NCI-H524 treated with DMSO at 0.1 percent for 48 hours (cell line): ENCODE measurements at places on chromosomes 11 and 22.

- peak; percentile 6 for DNase-seq
Observed at GRCh38 chr11:95592471-95592870, 197.1 kb downstream of the FAM76B start.

GRCh38 chr22:35606916-35607315, 10.2 kb downstream of the MB start:
- DNase-seq, result no peak

- no peak for DNase-seq
Observed at GRCh38 chr11:10605941-10606381, 37.5 kb upstream of the LYVE1 start.

DNA sequence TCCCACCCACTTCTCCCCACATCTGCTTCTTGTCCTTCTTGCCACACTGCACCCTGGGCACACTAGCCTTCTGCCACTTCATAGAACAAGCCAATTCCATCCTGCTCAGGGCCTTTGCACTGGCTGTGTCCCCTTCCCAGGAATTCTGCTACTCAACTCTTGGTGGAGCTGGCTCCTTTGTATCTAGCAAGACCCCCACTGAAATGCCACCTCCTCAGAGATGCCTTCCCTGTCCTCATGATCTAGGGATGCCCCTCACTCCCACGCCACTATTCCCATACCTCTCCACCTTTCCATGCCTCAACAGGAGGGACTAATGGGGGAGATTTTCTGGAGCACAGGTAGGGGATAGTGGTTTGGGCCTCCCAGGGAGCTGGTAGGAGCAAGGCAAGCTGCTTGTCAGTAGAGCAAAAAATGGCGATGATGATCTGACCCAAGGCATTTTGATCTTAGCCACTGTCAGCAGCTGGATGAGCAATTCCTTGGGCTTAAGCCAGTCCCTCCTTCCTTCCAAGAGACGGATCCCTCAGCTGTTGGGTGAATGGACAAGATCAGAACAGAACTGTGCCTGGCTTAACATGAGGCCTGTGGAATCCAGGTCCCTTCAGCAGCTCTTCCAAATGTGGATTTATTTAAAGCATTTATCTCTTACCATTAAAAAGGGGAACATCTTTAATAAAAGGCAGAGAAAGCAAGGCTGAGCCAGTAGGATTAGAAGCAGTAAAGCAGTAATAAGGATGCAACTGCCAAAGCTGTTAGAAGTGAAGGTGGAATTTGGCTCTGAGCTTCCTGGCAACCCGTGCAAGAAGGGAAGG, 4.0 kb upstream of the PRDM11 start:
- DNase-seq, result no peak

GRCh38 chr11:134124660-134125451, 56.0 kb downstream of the JAM3 start:
- DNase-seq, result no peak

GRCh38 chr11:96388891-96389719, 607 bp downstream of the CCDC82 start:
- no peak for DNase-seq

- no peak for DNase-seq
Observed at GRCh38 chr22:40030026-40030757, 35.4 kb downstream of the FAM83F start.

DNA sequence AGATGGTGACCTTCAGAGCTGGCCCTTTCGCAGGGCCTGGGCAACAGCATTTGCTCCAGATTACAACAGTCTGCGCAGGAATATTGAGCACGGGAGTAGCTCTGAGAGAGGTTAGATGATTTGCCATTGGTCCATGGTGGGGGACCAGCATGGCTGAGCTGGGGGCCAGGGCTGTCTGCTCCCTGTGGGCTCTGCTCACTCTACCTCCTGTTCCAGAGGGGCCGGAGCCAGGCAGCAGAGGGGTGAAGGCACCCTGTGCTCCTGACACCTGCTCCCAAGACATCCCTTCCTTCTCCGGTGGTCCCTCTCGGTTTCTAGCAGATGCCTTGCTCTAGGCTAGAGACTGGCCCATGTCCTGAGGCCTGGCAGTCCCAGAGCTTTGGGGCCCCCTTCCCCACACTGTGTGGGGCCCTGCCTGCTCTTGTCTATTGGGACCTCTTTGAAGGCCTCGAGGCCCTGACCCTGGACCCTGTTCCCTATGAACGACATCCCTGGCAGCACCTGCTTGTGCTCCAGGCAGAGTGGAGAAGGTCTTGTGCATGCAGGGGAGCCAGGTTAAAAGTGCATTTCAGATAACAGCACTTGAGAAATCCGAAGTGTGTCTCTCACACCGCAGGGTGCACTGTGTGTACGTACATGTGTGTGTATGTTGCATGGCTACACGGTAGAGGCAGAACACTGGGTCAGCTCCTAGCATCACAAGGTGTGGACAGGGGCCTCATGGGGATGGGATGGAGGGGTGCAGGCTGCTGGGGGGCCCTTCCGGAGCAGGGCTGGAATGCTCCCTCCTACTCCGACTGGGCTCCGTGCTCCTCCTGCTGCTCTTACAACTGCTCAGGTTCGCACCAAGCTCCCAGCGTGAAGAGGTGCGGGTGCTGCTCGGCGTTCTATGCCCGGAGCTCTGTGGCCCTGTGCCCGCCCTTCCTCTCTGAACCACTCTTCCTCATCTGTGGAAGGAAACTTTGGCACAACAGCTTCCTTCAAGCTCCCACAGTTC, 123.3 kb upstream of the B3GAT1 start:
- DNase-seq, result no peak

DNA sequence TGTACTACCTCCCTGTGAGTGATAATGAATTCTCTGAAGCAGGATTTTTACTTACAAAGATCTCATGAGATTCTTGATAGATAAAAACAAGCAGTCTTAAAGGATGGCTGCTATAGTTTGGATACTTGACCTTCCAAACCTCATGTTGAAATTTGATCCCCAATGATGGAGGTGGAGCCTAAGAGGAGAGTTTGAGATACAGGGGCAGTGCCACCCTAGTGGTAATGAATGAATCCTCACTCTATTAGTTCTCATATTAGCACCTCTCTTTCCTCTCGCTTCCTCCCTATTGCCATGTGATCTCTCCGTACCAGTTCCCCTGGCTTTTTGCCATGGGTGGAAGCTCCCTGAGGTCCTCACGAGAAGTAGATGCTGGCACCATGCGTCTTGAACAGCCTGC, 37.9 kb upstream of the OR8B8 start:
- DNase-seq, result no peak

GRCh38 chr22:42317008-42317407, 46.6 kb upstream of the TCF20 start:
- no peak for DNase-seq

DNA sequence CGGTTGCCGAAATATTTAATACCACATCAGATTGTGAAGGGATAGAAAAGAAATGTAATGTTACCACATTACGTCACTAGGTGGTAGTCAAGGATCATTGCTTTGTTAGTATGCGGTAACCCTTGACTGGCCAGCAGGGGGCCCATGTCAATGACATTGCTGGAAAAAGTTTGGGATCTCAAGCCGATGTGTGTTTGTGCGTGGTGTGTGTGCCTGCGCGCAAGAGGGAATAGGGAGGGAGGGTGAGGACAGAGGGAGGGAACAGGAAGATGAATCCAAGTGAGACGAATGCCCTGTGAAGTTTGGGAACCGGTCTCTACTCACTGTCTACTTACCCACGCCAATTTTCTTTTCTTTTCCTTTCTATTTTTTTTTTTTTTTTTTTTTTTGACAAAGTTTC, 10.7 kb upstream of the MRGPRX2 start:
- peak; percentile 51 for DNase-seq

GRCh38 chr22:48669986-48670716, 1157.5 kb downstream of the BRD1 start:
- no peak for DNase-seq

DNA sequence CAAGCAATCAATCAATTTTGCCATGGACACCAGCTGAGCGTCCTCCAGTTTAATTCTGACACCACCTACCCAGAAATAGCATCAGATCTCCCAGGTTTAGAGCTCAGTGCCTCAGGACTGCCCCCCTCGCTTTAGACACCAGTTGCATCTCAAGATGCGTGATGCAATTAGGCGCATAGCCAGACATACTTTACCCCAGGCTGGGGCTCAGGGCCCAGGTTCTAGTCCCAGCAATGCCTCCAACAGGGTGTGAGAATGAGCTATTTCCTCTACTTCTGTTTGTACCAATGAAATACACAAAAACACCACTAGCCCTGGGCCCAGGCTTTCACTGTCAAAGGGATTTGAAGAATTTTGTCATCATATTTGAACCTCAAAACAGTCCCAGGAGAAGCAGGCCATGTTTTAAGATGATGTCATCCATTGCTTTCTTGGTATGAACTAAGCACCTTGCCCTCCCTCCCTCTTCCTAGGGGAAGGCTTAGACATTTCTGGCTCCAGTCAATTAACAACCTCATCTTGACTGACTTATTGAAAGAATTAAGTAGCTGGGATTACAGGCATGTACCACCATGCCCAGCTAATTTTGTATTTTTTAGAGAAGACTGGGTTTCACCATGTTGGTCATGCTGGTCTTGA, 61.5 kb upstream of the INCENP start:
- no peak for DNase-seq

GRCh38 chr11:106275151-106275550, 197.7 kb downstream of the AASDHPPT start:
- no peak for DNase-seq

DNA sequence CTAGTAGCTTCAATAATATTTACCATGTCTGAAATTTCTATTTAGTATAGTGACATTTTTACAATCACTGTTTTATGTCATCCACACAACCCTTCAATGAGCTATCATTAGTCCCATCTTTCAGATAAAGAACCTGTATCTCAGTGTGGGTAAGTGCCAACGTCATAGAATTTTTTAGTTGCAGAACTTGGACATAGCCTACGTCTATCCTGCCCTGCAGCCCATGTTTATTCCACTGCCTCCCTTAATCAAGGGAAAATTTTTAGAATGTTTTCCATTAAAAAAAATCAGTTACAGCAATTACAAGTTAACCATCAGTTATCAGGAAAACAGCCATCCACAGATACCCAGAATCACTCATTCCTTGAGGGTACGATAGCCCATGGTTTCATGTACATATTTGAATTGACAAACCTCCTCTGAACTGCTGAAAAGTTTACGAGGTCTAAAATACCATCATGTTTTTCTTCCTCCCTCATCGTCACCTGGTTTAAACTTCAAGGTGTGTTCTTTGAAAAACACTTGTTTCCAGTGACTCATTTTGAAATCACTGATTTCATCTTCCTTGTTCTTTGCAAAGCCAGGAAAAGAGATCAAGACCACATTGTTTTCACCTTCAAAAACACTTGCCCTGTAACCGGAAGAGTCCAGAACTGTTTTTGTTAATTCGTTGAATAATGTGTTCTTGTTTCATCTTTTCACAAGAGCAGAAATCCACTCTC, 100.9 kb downstream of the FAM76B start:
- DNase-seq, result no peak

DNA sequence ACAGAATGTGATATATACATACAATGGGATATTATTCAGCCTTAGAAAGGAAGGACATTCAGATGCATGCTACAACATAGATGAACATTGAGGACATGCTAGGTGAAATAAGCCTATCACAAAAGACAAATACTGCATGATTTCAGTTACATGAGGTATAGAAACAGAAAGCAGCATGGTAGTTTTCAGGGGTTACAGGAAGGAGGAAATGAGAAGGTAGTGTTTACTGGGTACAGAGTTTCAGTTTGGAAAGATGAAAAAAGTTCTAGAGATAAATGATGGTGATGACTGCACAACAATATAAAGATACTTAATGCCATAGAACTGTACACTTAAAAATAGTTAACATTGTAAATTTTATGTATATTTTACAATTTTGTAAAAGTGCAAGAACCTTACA, 266.7 kb upstream of the C11orf87 start:
- DNase-seq, result no peak

- DNase-seq, result no peak
Observed at GRCh38 chr22:29396126-29396525, 7.8 kb upstream of the AP1B1 start.

- no peak for DNase-seq
Observed at GRCh38 chr11:17907046-17907445, 105.8 kb downstream of the SERGEF start.

- no peak for DNase-seq
Observed at GRCh38 chr11:128936606-128937251, 5.9 kb downstream of the TP53AIP1 start.

- no peak for DNase-seq
Observed at GRCh38 chr11:70805971-70806370, 407.6 kb downstream of the CTTN start.

GRCh38 chr11:75351541-75351790, at the start of gene ARRB1:
TSS of gene ARRB1 (minus strand) at chr11:75351661. CDS start at chr11:75351607, 54 bp downstream.
- no peak for DNase-seq

DNA sequence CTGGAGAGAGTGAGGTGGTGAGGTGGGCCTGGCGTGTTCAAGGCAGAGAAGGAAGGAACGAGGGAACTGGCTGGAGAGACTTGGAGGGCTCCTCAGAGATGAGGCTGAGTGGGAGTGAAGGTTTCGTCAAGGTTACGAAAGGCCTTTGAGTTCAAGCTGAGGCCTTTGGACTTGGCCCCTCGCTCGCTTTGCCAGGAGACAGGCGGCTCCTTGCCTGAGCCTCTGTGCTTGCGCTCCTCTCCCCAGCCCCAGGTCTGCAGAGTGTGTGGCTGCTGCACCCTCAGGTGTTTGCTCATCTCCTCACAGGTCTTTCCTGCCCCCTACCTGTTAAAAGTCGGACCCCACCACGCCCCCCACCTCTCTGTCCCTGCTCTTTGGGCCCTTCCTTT, 91.6 kb downstream of the ATXN10 start:
- DNase-seq, result no peak

DNA sequence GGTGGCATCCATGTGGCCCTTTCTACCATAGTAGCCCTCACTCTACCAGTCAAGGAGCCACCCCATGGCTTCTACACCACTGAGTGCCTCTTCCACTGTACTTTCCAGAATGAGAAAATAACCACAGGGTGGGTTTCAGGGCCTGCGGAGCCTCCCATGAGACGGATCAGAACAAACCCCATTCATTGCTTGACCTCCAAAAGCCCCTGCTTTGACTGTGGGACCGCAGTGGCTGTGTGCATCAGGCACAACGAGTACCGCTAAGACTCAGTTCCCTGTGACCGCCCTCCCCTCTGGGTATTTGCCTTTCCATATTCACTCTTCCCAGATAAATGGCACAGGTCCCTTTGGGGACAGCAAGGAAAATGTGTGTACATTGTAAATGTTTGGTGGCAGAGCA, 11.5 kb upstream of the MRGPRF start:
- no peak for DNase-seq

- DNase-seq, result no peak
Observed at GRCh38 chr11:86551288-86552092, 120.9 kb downstream of the ME3 start.

DNA sequence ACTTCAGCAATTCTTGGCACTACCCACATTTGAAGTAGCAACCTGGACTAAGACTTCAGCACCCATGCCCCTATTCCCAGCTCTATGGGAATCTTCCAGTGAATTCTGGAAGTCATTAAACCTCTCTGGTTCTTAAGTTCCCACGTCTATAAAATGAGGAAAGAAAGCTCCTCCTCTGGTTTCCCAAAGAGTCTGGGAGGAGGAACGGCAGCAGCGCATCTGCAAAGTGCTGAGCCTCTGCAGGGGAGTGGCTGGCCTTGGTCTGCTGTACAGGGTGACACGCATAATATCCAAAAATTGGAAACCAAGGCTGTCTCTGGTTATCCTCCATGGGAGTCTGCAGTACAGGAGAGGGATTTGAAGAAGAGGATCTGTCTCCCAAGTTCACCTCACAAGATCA, 73.6 kb upstream of the TP53I11 start:
- DNase-seq, result no peak
